ENCODE measurements at places on chromosomes 3 and 15.

- DNase-seq = no peak
These were observed 171.0 kb downstream of the CTNNB1 start for GRCh38 chr3:41370307-41370706.

DNA sequence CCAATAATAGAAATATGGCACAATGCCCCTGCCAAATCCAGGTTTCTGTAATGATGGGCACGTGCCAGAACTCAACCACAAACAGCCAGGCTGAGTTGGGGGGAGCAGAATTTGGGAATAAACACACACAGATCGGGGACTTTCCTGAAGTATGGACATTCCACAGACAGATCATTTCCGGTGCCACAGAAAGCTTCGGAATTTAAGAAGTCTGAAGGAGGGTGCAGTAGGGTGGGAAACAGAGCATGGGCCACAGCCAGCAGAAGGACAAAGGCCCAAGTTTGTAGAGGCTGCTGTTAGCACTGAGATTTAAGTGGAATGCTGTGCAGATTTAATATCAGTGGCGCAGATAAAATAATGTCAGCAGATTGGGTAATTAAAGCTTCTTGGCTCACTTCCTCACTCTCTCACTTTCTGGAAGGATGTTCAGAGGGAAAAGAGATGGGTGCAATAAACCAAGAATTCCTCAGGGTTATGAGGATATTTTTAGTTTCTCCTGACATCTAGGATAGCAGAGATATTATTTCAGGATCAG lies 67.4 kb downstream of the MYLK start:
- no peak for DNase-seq

DNA sequence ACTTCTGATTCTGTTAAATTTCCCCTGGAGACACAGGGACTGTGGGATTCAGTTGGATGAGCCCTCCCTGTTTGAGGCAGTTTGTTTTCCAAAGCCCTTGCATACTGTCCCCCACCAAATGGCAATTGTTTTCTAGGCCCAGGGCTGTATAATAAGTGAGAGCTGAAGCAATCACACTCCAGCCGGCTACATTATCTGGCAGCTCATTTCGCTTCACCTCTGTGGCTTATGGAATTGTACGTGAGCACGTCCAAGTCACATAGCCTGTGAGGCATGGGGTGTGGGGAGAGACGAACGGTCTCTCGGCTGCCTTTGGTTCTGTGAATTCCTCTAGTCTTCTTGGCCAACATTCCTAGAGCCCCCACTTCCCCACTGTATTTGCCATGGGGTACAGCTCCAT lies 10.7 kb downstream of the RBP2 start:
- no peak for DNase-seq

- no peak for DNase-seq
These were observed 224.2 kb upstream of the TBL1XR1 start for GRCh38 chr3:177421481-177421785.

DNA sequence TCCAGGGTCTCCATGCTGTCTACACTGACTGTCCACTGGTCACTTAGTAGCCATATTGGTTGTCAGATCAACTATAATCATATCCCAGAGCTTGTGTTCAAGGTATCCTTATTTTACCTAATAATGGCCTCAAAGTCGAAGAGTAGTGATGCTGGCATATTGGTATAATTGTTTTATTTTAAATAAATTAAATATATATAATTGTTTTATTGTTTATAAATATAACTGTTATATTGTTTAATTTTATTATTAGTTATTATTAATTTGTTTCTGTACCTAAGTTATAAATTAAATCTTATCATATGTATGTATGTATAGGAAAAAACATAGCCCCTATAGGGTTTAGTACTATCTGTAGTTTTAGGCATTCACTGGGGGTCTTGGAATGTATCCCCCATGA lies 205.0 kb downstream of the FOXP1 start:
- no peak for DNase-seq

DNA sequence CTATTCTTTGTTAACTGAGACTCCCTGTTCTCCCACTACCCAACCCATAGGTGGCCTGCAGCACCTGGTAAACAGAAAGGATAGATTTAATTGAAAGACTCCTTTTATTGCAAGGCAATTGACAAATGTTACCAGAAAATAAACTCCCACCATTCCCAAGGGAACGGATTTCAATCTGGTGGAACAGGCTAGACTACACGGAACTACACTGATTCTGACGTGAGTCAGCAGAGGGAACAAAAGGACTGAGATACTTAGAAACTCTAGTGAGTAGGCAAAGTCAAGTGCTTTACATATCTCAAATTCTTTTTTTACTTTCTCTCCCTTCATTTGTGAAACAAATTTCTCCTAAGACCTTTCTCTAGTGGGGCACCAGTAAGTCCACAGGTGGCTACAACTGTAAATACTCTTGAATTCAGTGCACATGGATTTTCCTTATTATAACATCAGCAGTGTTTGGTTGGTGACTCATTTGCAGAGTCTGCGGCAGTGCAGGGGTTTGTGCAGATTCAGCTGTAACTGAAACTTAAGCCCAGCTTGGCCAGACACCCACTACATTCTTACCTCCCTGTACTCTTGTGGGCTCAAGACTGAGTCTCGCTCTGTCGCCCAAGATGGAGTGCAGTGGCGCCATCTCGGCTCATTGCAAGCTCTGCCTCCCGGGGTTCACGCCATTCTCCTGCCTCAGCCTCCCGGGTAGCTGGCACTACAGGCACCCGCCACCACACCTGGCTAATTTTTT lies 34.3 kb upstream of the PLSCR2 start:
- DNase-seq = peak; percentile 80

DNA sequence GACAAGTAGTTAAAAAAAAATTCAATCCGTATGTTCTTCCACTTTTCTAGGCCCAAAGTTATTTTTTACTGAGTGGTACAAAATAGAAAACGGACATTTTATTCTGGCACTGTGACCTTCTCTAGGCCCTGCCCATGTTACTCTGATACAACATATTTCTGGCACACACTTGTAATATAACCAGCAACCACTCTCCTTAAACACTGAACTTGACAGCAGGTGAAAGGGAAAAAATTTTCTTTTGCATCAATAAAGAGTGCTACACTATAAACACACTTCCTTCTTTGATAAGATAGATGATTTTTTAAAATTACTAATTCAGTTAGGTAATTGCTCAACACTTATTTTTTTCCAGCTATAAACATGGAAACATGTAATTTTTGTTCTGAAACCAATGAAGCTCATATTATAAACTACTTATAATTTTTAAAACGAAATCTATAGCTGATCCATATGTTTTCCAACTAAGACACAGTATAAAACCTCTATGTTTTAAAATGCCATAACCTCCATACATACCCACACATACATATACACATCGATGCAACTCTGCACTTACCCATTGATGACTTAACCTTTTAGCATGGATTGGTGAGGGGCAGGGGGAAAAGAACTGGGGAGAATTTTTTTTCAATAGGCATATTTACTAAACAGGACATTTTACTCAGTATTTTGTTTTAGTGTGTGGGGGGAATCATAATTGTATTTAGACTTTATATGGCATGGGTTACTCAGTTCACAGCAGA lies 5.3 kb upstream of the CTNNB1 start:
- DNase-seq = no peak

GRCh38 chr3:182861348-182861747 lies 68.0 kb downstream of the ATP11B start:
- no peak for DNase-seq

DNA sequence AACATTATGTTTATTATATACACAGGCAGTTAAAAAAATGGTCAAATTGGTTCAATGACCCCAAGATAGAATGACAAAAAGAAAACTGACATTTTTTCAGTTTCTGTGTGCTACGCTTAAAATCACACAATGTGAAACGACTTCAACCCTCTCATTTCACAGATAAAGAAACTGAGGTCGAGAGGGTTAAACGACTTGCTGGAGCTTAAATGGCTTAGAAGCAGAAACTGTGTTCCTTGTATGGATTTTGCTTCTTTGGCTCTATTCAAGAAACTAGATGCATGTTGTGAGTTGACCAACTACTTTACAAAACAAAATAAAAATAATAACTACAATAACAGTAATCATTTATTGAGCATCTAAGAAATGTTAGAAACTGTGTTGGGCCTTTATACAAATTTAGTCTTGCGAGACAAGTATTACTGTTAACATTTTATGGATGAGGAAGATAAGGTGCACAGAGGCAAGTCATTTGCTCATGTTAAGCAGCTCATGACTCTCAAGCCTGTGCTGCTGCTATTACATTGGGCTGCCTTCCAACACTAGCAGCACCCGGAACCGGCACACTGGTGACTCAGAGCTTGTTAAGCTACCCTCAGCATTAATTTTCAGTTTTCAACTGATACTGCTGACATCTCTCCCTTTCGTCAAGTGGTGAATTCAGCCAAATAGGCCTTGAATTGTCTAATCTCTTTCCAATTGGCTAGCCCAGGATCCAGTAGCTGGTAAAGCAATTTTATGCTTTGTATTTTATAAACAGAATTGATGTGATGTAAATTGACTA lies 487.6 kb downstream of the NAALADL2 start:
- DNase-seq = peak; percentile 70

DNA sequence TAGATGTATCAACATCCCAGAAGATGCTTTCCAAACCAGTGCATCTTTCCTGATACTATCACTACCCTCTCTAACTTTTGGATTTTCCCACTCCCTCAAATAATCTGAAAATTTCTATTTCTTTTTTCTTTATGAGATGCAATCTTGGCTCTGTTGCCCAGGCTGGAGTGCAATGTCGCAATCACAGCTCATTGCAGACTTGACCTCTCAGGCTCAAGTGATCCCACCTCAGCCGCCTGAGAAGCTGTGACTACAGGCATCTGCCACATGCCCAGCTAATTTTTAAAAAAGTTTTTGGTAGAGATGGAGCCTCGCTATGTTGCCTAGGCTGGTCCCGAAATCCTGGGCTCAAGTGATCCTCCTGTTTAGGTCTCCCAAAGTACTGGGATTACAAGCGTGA lies 239.7 kb downstream of the SUCLG2 start:
- DNase-seq = no peak

DNA sequence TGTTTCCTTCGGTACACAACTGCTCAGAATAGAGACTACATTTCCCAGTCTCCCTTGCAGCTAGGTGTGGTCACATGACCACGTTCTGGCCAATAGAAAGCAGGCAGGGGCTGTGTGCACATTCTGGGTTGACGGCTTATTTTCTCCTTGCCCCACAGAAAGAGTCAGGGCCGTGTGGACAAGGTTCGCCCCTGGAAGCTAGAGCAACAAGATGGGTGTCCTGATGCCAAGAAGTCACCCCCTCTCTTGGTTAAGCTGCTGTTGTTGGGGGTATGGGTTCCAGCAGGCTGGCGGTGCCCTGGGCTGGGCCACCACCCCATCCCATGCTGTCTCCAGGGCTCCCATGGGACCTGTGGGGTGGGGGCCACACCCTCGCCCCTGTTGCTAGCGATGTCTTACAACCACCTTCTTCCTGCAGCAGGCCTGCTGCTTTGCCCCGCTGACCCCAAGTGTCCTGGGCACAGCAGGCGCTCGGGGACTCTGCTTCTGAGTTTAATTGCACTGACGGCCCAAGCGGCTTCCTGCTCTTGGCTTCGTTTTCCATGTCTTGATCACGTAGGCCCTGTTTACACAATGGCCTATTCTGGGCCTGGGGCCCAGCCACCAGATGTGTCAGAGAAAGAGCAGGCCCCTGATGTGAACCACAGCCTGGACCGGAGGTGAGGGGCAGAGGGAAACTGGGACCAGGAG lies 24.9 kb downstream of the ABTB1 start:
- peak; percentile 92 for DNase-seq

- DNase-seq = no peak
These were observed 161.7 kb upstream of the ZNF385D start for GRCh38 chr3:21912711-21913110.

DNA sequence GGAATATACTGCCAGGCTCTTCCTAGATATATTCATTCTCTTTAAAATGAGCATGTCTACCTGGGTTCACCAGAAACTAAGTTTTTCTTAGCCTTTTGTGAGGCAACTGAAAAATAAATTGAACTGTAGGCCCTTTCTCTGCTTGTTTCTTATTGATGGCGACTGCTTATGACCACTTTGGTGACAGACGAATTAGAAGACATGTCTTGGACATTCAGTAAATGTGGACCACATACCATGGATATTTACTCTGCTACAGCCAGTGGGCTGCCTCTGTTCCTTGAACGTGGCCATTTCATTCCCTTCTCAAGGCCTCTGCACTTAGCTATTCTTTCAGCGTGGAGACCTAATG lies 603 bp upstream of the SELENOK start:
- peak; percentile 1 for DNase-seq

DNA sequence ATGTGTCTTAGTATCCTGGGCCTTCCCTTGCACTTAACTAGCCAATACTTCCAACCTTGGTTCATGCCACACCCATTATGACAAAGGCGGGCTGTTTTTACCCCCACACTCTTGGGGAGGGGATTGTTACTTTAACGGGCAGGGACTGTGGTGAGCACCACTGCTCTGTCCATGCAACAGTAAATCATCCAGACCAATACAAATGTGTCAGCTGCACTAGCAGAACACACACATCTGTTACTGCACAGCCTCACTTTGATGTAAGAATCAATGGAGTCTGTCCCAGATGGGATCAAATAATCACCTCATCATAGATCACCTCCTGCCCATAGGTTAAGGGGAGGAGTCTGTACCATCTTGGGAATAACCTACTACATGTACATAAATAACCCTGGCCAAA lies 58.1 kb downstream of the NPAP1 start:
- DNase-seq = no peak

GRCh38 chr15:76342382-76343201 lies 6.0 kb downstream of the ISL2 start:
- no peak for DNase-seq

GRCh38 chr3:15522016-15522415 lies 510 bp upstream of the COLQ start:
- DNase-seq = no peak

- no peak for DNase-seq
These were observed 4.6 kb downstream of the ACSBG1 start for GRCh38 chr15:78229431-78230406.

DNA sequence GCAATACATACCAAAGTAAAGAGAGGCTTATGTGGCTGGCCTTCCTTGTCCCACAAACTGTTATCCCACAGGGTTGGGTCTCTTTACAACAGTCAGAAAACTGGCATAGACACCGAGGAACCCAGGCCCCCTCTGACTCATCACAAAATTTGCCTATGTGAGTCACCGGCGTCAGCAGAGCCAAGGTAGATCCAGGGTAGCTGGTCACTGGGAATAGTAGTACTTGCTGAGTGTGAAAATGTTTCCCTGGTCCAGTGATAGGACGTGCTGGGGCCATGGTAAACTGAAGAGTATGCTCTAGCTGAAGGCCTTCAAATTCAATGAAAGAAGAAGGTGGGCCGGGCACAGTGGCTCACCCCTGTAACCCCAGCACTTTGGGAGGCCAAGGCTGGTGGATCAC lies 27.1 kb upstream of the SKIL start:
- DNase-seq = peak; percentile 19

DNA sequence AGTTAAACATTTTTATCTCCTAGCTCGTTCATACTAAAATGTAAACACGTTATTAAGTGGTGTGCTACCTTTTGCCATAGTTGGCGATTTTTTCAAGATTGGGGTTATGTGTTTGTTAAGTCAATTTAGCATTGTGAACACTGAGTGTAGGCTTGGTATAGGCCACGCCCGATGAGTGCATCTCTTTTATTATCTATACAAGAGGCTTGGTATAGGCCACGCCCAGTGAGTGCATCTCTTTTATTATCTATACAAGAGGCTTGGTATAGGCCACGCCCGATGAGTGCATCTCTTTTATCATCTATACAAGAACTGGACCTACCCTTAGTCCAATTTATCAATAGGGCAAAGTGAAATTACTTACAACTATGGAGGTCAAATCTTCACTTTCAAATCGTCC lies 70.4 kb downstream of the NIPA2 start:
- DNase-seq = no peak

GRCh38 chr3:197205675-197206074 lies 92.7 kb downstream of the DLG1 start:
- peak; percentile 22 for DNase-seq

- peak; percentile 28 for DNase-seq
These were observed 80.6 kb downstream of the ULK4 start for GRCh38 chr3:41881233-41881821.
